NCI-H510A treated with DMSO at 0.1 percent for 48 hours (cell line): ENCODE measurements at places on chromosomes 7 and 10.

- no peak for DNase-seq
Observed at GRCh38 chr10:99917963-99918825, 91.6 kb downstream of the DNMBP start.

DNA sequence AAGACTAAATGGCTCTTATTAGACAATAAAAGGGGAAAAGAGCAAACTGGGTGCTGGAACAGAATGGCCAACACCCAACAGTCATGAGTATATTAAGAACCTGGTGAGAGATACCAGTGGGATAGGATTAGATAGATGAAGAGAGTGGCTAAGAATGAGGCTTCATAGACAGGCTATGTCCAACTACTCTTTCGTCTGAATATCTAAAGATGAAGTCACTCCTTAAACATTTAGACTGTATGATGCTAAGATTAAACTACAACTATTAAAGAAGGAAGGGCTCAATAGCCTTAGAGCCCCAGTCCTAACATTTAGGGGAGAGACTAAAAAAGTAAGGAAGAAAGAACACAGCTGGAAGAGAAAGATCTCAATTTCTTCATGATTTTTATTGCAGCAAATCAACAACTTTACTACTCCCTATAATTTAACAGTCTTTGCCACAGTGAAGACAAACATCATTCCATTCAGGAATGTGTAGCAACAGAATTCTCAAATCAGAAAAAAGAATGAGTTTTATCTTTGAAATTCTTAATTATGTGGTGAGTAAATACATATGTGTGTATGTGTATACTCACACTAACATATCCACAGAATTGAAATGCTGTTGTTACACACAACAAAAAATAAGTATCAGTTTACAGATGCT is 45.6 kb downstream of the CACNA2D1 start:
- no peak for DNase-seq

- peak; percentile 31 for DNase-seq
Observed at GRCh38 chr10:74586088-74586585, 240.3 kb upstream of the KAT6B start.

DNA sequence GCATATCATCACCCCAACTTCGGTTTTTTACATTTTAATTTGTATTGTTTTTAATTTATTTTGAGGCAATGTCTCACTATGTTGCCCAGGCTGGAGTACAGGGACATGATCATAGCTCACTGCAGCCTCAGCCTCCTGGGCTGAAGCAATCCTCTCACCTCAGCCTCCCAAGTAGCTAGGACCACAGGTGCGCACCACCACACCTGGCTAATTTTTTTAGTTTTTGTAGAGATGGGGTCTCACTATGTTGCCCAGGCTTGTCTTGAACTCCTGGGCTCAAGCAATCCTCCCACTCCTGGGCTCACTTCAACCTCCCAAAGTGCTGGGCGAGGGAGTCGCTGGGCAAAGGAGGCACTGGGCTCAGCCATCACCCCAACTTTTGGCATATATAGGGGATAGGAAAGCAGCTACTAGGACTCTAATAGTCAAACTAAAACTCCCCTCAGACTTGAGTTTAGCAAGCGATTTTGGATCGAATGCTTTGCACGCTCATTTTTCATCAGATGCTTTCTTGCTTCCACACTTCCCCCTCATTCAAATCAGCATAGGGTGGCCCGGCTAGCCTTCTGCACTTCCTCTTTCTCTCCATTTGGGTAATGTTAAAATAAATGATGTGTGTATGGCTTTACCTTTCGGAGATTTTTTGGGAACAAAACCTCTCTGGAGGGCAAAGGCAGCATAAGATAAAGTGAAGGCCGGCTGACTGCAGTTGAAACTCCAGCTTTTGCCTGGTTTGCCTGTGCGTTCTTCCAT is 20.8 kb upstream of the NMT2 start:
- DNase-seq: no peak

DNA sequence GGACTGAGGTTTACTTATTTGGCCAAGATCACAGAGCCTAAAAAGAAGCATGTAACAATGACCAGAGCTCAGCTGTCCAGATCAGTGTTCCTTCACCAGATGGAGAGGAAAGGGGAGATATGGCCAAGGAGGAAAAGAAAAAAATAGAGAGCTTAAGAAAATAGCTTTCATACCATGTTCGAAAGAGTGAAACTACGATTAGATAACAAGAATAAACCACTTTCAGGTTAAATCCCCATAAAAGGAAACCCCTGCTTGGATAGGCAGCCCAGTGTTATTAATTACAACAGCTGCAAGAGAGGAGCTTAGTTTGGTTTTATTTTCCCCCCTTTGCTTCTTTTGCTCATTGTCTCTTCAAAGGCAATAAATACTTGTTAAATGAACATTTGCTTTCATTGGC is 160.8 kb downstream of the ZNF438 start:
- no peak for DNase-seq

DNA sequence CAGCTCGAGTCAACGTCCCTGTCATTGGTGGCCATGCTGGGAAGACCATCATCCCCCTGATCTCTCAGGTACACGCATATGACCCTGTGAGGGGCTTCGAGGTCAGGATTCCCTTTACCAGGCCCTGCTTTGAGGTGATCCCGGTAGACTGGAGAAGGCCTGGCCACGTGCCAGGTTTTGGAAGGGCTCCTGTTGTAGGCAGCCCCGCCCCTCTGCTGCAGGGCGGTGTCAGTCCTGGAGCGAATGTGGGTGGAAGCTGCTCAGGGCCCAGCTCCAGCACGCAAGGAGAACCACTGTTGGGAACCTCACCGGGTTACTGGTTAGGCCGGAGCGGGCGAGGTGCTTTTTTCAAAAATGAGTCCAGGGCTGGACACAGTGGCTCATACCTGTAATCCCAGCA is 15.6 kb downstream of the MDH2 start:
- DNase-seq: no peak

- DNase-seq: no peak
Observed at GRCh38 chr7:140304191-140304799, 94.0 kb downstream of the SLC37A3 start.

GRCh38 chr7:114152314-114152938 is 233.6 kb upstream of the PPP1R3A start:
- no peak for DNase-seq

DNA sequence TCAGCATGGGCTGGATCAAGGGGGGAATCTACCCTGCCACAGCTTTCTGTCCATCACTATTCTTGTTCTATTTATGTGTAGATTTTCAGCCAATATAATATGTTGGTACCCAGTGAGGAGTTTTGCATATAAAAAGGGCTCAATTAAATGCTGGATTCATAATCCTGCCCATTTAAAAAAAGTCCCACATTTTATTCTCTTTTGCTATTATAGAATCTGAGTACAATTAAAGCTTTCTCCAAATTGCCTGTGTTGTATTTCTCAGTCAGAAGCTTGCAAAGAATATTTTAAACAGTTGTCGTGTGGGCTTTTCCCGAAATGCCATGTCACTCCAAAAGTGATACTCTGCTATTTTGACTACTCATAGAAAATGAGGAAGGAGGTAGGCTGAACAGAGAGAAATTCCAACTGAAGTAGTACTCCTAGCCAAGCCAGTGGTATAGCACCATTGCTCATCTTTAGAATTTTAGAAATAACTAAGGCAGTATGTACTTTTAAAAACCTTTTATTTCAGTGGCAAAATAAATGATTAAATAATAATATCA is 108.3 kb upstream of the HDAC9 start:
- DNase-seq: no peak

GRCh38 chr10:23191764-23192711 is at the start of gene PTF1A:
Gene PTF1A (plus strand): TSS chr10:23192312. CDS start chr10:23192531, 219 bp downstream.
- no peak for DNase-seq

GRCh38 chr7:156026603-156027002 is 214.3 kb upstream of the SHH start:
- no peak for DNase-seq

GRCh38 chr7:102079140-102080018 is 207.3 kb upstream of the SH2B2 start:
- DNase-seq: peak; percentile 2
